Fibroblast of skin of back (primary cell): ENCODE measurements at places on chromosomes 12 and 14.
A peak's percentile ranks its signal among the peaks of the same experiment; 100 is the strongest.

GRCh38 chr14:61196034-61196433 is 85.1 kb downstream of the TMEM30B start:
- no peak for DNase-seq

GRCh38 chr14:100761481-100761880 is 34.8 kb downstream of the DLK1 start:
- DNase-seq = peak; percentile 85

GRCh38 chr14:31205681-31206535 is 1.7 kb downstream of the HECTD1 start:
- DNase-seq = peak; percentile 72

DNA sequence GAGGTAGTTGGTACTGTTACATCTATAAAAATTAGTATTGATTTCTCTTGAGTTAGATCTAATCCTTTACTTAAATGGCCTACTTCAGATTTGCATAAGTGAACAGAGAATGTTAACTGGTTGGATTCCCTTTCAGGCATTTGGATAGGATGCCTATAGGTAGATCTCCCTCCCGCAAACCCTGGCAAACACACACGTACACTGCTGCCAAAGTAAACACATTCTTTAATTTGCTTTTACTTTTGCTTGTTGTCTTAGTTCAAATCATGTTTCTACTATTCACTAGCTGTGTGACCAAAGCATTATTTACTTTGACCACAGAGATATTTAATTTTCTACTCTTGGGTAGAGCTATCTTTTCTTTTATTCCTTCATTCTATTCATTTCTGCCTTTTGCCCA is 936.1 kb upstream of the FBXO33 start:
- DNase-seq = no peak

- DNase-seq = no peak
Measured at GRCh38 chr12:32110942-32111341, 4.3 kb downstream of the BICD1 start.

GRCh38 chr14:75879031-75879430 is 102.8 kb downstream of the TGFB3 start:
- peak; percentile 96 for DNase-seq

DNA sequence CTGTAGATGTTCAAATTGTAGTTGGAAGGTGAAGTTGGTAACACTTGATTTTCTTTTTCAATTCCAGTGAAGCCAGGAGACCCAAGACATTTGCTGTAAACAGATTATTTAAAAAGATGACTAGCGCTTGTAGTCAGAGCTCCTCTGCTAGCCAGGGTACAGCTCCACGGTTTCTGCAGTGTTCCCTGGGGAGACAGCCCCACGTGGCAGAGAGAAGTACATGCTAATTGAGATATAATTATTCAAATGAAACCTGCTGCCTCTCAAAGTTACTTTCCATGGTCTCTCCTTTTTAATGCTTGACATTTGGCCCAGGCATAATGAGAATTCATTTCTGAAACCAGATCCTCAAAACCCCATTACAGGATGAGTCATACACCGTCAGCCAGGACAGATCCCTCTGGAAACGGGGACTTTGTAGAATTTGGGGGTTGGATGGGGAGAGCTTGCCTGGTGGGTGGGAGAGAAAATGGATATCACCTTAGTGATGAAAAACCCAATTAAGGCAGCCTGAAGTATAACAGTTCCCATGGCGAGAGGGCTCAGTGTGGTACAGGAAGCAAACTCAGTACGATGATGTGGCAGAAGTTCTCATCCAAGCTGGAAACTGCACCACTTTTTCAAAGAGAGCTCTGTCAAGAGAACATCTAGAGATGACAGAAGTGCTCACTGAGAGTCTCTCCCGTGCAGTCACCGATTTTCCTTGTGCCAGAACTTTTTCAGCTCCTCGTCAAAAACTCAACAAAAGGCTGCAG is 637.7 kb upstream of the TMEM132C start:
- DNase-seq = peak; percentile 23

DNA sequence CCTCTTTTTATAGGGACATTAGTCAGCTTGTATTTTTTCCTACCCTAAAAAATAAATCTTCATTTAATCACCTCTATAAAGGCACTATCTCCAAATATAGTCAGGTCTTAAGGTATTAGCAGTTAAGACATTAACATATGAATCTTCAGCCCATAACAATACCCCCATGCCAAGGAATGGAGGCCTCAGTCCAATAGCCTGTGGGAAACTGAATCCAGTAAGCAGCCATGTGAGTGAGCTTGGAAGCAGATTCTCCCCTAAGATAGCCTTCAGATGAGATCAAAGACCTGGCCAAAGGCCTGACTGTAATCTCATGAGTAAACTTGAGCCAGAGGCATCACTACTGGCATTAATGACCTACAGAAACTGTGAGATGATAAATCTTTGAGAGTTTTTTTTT is 232.1 kb upstream of the SYT10 start:
- no peak for DNase-seq

- DNase-seq = no peak
Measured at GRCh38 chr12:76064904-76065303, 19.6 kb downstream of the NAP1L1 start.

- DNase-seq = peak; percentile 28
Measured at GRCh38 chr14:93132472-93133065, 16.8 kb upstream of the ITPK1 start.

DNA sequence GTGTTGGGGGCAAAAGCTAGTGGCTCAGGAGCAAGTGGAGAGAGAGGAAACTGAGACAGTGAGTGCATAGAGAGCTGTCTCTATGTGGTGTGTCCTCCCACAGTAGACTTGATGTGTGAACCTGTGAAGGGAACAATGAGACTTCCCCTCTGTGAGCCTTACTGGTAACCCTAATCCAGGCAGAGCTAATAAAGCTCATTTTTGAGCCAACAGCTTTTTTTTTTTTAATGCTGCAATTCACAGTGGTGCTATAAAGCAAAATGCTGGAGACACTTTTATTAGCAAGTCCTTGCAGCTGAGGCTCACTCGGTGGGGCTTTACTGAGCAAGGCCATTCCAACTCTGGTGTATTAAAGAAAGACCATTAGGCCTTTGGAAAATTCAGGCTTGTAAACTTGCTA is 26.9 kb downstream of the FBXW8 start:
- DNase-seq = no peak

DNA sequence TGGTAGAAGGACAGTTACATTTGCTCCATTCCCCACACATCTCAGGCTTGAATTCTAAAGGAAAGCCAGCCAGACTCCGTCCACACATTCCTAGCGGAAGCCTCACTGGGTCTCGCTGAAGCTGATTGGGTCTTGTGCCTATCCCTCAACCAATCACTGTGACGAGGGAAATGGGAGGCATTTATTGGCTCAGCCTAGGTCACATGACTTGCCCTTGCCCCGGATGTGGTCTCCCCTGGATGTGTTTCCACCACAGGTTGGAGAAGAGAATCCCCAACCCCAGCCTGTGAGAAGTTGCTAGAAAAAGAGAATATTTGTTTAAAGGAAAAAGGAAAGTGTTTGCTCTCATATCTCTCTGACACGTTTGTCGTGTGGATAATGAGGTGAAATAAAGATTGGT is 93.4 kb downstream of the C12orf75 start:
- DNase-seq = peak; percentile 33

DNA sequence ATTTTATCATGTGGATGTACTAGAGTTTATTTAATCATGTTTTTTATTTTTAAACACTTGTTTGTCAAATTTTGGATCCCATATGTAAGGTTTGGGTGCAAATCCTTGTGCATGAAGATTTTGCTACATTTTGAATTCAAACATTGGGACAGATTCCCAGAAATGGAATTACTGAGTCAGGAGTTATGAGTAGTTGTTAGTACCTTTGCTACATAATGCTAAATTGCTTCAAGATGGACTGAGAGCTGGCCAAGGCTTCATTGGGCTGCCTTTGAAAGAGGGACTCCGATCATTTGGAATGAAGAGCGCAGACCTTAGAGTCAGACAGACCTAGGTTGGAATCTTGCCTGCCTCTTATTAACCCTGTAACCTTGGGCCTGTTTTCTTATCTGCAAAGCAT is 154.9 kb upstream of the PWP1 start:
- DNase-seq = no peak

GRCh38 chr12:122888232-122888752 is 7.6 kb downstream of the VPS37B start:
- DNase-seq = peak; percentile 39

DNA sequence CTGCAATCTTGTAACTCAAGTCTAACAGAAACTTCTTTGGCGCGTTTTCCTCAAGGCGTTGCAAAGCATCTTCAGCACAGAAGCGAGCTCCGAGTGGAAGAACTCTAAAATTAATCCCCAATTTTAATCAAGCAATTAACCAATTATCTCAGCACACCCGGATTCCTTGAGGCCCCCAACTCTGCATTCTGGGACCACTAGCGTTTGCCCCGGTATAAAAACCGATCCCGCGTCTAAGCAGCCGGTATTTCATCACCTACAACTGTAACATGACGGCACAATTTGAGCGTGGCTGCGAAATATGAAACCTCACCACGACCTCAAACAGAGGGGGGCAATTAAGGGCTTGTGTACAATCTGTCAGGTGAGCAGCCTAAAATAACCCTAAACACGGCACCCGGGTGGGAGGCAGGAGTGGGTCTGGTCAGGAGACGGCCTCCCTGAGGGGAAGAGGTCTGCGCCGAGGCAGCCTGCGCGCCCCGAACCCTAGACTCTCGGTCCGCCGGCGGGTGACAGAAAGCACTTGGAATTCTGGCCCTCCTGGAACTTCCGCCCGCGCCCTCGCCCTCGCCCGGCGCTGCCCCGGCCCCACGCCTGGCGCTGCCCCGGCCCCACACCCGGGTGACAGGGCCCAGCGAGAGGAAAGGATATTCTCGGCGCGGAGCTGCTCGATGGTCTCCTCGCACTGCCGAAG is 594 bp downstream of the ZCCHC8 start:
- DNase-seq = peak; percentile 62

DNA sequence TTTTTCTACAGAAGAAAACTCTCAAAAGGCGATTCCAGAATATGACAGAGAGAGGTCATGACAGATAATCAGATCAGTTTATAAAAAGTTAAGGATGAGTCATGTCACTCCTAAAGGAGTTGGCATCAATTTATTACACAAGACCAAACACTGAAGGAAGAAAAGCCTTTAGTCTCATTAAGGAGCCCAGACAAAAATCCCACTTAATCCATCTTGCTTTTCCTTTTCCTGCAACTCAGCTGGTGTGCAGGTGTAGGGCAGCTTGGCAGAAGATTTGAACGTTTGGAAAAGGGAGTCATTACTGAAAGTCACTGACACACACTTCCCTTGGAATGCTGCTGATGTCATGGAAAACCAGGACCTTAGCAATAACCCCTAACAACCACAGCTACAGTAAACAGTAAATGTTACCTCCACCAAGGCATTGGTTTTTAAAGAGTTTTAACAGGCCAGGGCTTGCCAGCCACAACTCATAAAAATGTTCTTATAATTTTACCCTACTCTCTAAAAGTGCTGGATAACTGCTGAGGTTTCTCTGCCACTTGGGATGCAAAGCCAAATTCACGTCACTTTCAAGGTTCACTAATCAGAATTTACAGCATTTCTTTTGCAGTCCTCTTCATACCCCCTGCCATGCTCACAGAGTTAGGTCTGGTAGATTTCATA is 320.6 kb downstream of the RAD51B start:
- DNase-seq = peak; percentile 96

- DNase-seq = peak; percentile 55
Measured at GRCh38 chr14:61620130-61620946, 75.0 kb upstream of the HIF1A start.

DNA sequence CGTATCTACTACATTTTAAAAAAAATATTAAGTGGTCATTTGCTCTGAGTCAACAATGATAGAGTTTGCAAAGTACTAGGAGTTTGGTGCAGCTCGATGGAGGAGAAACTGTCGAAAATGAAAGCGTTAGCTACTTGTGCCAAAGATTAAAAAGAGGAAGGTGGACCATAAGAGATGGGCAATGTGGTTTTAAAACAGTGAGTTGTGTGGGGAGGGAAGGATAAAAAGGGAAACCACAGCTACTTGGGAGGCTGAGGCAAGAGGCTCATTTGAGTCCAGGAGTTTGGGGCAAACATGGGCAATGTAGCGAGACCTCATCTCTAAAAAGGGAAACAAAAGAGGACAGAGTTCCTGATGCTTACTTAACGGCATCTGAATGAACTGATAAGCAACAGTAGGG is 18.2 kb upstream of the STRAP start:
- no peak for DNase-seq

GRCh38 chr14:39175445-39176262 is 600 bp downstream of the PNN start:
- DNase-seq = peak; percentile 41

DNA sequence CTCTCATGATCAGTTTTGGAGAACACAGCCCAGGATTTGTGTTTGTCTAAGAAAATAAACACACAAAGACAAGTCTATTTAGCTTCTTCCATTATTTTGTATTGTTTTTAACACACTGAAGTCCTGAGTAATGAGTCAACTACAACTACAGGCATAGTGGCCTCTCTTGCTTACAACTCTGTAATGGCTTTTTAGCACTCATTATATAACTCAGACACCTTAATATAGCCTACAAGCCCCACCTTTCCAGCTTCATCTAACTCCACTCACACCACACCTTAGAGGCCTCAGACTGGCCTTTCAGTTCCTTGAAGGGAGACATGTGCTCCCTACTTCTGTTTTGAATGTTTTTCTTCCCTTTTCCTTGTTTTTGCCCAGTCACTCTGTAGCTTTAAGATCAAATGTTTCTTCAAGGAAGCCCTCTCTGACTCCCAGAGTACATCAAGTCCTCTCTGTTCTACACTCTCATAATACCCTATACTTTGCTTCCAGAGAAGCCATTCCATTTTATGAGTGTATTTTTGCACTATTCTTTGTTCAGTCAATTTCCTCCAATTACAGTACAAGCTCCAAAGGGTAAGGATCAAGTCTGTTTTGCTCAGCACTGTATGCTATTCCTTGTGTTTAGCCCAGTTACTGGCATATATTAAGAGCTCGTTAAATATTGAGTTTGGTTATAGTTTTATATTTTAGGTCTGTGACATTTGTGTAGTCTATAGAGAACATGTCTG is 233.6 kb upstream of the ARHGAP5 start:
- no peak for DNase-seq
